ENCODE measurements at places on chromosomes 11 and 22.

DNA sequence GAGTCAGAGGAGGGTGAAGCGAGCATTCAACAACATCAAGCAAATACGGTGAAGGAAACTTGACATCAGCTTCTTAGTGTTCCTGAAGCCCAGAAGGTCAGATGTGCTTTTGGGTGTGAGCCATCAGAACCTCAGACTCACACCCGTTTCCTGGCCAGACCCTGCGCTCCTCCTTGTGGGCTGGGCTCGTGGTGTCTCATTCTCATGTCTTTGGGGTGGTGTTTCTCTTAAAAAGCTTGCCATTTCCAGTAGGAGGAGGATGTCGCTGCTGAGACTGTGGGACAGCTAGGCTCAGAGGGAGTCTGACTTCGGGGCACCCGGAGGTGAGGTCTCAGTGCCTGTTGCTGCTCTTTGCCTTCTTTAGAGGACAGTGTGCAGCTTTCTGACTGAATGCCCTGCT is 24.2 kb downstream of the PPFIBP2 start:
- DNase-seq = no peak

GRCh38 chr11:72781313-72782080 is 12.3 kb downstream of the STARD10 start:
- DNase-seq = peak; percentile 30

DNA sequence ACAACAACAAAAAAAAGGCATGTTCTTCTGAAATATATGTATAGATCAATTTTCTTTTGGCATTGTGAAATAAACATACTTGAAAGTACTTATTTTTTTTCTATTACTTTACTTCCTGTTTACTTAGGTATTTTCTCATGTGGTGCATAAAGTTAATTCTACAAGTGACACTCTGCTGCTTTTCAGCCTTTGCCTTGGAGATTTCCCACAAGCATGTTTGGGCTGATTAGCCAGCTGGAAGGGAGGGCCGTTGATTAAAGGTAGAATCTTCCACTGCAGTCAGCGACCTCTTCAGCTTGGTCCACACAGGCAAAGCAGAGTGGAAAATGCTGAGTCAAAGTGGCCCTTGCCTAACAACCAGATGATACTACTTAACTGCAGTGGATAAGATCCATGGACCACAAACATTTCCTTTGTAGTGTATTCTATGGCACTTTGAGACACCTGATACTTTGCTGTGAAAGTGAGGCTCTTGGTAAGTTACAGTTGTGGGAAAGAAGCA is 176.0 kb downstream of the ARHGAP42 start:
- no peak for DNase-seq

DNA sequence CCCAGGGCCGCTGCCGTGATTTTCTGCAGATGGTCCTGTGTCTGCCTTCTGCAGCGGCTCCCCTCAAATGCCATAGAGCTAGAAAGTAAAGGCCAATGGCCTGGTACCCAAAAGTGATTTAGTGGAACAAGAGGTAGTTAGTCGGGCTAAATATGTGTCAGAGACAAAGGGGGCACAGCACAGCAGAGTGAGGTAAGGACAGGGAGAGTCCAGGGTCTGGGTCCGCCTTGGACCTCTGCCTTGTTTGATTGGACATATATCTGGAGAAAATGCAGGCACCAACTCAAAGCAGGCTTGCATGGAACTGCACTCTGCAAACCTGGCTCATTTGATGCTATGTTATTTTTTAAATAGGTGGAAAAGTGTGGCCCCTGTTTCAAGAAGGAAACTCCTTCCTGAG is 249.6 kb upstream of the B3GAT1 start:
- no peak for DNase-seq

GRCh38 chr11:10355257-10355661 is 50.4 kb downstream of the ADM start:
- no peak for DNase-seq

DNA sequence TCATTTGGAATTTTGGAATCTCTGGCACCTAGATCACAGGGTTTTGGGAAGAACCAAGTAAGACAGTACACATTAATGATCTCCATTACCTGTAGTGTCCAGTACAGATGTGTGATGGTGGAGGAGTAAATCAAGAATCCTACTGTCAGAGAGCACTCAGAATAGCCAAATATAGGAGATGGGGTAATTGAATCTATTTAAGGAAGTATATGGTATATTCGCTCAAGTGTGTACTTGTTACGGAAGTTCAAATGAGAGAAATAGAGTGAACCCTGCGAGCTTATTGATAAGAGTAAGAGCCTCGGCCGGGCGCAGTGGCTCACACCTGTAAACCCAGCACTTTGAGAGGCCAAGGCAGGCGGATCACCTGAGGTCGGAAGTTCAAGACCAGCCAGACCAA is 2.2 kb downstream of the SPCS2 start:
- DNase-seq = no peak
